ENCODE measurements at places on chromosomes 2 and 18.

GRCh38 chr2:36800381-36800780 is 103.9 kb downstream of the VIT start:
- DNase-seq = no peak

- DNase-seq = no peak
Measured at GRCh38 chr18:6255116-6255705, 159.5 kb downstream of the L3MBTL4 start.

GRCh38 chr2:197925204-197925603 is 120.8 kb downstream of the PLCL1 start:
- peak; percentile 53 for DNase-seq

- DNase-seq = peak; percentile 86
Measured at GRCh38 chr2:233353769-233354499, at the start of gene DGKD. Gene DGKD (plus strand): TSS chr2:233354494. CDS start chr2:233354519, 25 bp downstream.

DNA sequence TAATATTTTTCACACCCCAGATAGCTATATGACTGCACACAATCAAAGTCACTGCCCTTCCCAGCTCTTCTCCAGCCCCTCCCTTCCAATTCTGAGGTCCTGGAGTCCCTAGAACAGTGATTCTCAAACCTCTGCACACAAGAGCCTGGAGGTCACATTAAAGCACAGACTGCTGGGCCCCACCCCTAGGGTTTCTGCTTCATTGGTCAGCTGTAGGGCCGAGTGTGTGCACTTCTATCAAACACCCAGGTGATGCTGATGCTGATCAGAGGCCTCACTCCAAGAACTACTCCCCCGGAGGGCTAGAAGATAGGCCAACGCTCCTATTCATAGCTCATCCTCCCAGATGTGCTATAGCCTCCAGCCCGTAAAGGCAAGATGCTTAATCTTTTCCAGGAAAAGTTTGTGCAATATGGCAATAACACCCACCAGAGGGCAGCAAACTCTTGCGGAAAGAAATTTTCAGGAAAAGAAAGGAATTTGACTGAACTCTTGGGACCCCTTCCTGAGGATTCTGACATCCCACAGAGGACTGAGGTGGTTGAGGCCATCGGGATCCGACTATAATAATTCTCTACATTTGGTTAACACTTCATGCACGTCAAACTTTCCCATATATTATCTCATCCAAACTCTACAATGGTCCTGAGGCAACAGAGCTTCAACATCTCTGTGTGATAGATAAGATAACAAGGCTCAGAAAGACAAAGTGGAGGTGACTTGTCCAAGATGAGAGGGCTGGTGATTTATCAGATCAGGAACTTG is 194.2 kb upstream of the PKDCC start:
- DNase-seq = peak; percentile 87
